H1 (cell line): ENCODE measurements at places on chromosomes 3 and 15. TPM values are rescaled to one million over a fixed set of nuclear protein-coding genes. Genes with fewer than 3 reads are reported as not detected.

Gene BDH1
- total RNA-seq, result 24.0 and 27.2 TPM in 2 replicates

Gene ZNF80
- total RNA-seq, result not detected in 2 replicates

Gene ACKR4
- total RNA-seq, result not detected in 2 replicates

Gene RAD51
- total RNA-seq, result 41.6 and 42.4 TPM in 2 replicates

- no peak for DNase-seq
Observed at GRCh38 chr3:177236704-177237103, 39.4 kb upstream of the TBL1XR1 start.

DNA sequence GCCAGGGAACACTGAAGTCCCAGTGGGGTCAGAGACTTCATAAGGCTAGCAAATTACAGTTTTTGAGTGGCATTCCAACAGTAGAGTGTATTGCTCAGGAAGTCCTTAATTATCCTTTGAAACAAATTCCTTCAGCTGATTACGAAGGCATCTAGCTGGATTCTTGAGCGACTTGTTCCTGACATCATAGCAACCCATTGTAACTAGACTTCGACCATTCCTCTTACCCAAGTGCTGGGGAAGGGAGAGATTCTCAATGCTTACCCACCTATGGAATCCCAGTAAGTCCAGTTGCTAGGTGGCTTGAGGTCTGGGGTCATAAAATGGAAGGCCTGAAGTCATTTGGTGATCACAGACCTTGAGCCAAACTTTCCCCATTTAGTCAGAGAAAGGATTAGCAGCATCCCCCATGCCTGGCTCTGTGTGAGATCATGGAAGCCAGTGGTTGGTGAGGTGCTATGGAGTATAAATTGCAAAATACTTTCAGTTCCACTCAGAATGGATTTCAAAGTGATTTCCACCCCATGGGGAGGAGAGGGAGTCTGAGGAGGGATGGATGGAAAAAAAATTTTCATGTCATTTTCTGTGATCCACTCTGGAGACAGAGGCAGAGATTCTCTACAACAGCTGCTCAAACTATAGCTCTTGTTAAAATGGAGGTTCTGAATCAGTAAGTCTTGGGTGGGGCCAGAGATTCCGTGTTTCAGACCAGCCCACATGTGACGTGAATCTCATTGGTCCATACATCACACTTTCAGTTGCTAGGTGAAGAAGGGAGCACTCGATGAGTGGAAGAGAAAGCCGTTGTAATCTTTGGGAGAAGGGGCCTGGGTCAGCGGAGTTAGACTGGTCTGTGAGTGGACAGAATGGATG is 45.7 kb downstream of the CD86 start:
- DNase-seq, result no peak

DNA sequence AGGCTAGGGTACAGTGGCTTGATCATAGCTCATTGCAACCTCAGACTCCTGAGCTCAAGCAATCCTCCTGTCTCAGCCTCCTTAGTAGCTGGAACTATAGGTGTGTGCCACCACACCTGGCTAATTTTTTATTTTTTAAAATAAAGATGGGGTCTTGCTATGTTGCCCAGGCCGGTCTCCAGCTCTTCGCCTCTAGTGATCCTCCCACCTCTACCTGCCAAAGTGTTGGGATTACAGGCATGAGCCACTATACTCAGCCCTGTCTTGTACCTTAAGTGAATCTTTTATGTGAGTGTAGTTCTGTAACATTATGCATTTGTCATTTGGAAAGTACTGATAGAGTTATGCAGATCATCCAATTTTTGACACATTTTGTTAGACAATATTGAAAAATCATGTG is 66.9 kb upstream of the C15orf39 start:
- DNase-seq, result no peak

DNA sequence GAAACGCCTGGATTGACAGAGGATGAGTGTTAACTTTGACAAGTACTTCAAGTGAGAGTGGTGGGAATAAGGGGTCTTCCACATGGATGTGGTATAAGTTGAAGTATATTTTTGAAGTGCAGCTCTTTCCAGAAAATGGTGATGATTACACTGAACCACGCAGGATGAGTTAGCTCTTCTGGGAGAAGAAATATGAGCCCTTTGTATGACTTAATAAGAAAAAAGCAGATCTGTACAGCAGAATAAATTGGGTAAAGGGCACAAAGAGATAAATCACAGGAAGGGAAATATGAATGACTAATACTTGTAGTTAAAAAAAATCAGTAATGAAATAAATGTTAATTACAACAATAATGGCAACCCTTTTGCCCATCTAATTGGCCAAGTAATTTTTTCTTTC is 1.3 kb downstream of the CCR3 start:
- DNase-seq, result no peak

- DNase-seq, result peak; percentile 87
Observed at GRCh38 chr15:35751413-35752133, 205.6 kb upstream of the DPH6 start.

DNA sequence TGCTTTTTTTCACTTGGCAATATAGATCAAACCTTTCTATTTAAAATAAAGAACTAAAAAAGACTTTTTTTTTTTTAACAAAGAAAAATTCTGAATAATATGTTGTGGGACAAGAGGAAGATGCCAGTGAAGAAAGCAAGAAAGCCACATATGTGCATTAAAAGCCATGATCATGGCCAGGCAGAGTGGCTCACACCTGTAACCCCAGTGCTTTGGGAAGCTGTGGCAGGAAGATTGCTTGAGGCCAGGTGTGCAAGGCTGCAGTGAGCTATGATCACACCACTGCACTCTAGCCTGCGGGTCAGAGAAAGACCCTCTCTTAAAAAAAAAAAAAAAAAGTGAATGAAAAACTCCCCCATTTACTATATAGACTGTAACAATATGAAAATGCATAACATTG is 23.9 kb downstream of the C2CD4B start:
- DNase-seq, result no peak

DNA sequence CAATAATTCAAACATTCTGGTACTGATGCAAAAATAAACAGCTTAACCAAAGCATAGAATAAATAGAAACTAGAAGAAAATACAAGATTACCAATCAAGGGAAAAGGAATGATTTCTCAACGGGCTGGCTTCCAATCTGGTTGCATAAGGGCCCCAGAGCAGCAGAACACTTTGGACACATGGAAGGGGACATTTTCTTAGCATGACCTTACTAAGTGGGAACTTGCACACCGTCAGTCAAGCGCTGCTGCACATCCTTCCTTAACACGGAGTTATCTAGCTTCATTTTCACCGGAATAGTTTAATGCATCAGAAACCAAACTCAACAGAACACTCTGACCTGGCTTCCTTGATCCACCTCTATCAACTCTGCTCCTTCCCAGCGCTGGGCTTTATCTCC is 388.5 kb downstream of the VPS13C start:
- DNase-seq, result no peak

DNA sequence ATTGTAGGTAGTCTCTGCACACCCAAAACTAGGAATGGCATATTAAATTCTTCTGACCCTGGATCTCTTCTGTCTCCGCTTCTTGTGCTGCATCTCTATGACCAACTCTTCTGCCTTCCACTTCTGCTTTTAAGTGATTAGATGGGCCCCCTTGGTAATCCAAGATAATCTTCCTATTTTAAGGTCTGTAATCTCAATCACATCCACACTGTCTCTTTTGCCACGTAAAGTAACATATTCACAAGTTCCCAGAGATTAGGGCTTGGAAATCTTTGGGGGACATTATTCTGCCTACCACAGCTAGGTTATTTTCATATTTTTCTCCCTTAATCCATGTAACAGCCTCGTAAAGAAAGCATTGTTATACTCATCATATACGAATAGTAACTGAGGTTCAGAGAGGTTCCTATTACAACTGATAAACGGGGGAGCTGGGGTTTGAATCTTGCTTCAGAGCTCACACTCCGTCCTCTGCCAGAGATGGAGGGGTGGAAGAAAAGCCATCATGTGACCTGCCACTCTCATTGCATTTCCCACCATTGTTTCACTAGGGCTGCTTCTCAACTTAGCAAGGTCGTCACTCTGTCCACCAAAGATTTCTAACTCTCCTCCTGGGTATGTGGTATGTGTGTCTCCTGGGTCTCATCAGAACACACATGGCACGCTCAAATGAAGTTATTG is 6.6 kb upstream of the CD47 start:
- no peak for DNase-seq
